ENCODE measurements at places on chromosomes 4 and X.
A peak's percentile ranks its signal among the peaks of the same experiment; 100 is the strongest.

DNA sequence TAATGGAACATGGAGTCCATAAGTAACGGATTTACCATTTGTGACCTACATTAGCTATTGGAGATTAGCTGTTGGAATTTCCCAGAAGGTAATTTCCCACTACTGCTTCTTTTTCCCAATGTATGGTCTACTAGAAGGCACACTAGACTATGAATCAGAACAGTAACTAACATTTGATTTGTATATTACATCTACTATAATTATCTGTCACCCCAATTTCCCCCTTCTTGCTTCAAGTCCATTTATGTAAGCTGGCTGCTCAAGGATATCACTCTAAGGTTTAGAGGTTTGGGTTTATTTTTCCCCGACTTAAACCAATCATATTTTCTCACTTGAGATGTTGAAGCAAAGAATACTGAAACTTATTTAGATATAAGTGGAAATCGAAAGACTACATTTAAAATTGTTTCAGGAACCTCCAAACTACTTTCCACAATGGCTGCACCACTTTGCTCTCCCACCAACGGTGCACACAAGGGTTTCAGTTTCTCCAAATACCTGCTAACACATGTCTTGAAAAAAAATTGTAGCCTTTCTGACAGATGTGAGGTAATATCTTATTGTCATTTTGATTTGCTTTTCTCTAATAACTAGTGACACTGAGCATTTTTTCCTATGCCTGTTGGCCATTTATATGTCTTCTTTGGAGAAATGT is 33.3 kb upstream of the H2AZ1 start:
- DNase-seq = no peak

DNA sequence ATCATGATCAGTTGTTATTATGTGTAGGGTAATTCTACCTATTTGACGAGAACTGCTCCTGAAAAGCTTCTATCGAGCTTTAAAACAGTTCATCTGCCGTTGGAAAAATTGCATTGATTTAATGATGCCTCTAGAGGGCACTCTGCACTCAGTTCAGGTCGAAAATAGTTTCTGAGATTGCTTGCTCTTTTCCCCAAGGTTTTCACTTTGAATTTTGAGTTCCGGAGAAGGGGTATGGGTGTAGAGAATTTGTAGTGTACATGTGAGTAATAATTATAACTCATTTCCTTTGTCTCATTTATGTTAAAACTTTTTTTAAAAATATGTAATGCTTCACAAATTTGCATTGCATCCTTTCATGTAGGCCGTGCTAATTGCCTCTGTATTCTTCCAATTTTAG is 28.4 kb upstream of the TNIP3 start:
- no peak for DNase-seq

- DNase-seq = no peak
These were observed 961.8 kb downstream of the SH3BGRL start for GRCh38 chrX:82163701-82164100.

DNA sequence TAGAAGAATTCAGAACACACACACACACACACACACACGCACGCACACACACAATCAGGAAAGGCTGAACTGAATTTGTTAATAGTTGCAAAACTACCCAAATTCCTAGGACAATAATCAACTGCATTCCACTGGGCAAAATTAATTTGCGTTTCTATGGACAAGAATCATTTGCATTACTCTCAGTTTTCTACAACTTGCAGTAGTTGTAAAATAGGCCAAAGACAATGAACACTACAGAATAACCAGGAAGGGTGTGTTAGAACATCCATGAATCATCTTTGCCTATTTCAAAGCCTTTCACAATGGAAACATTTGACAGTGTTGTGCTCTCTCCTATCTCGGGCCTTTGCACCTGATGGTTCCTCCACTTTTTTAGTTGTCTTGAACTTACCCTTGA is 77.1 kb upstream of the IGFBP7 start:
- DNase-seq = no peak

DNA sequence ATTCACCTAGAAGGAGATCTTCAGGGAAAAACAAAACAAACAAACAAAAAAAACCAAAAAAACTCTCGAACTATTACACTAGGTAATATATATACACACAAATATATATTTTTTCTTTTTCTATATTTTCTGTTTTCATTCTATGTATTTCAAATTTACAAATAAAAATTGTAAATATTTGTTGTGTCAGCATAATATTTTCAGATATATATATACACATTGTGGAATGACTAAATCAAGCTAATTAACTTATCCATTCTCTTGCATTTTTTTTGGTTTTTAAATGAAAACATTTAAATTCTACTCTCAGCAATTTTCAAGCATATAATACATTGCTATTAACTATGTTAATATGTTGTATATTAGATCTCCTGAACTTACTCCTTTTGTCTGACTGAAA is 762.0 kb upstream of the PCDH10 start:
- DNase-seq = no peak

DNA sequence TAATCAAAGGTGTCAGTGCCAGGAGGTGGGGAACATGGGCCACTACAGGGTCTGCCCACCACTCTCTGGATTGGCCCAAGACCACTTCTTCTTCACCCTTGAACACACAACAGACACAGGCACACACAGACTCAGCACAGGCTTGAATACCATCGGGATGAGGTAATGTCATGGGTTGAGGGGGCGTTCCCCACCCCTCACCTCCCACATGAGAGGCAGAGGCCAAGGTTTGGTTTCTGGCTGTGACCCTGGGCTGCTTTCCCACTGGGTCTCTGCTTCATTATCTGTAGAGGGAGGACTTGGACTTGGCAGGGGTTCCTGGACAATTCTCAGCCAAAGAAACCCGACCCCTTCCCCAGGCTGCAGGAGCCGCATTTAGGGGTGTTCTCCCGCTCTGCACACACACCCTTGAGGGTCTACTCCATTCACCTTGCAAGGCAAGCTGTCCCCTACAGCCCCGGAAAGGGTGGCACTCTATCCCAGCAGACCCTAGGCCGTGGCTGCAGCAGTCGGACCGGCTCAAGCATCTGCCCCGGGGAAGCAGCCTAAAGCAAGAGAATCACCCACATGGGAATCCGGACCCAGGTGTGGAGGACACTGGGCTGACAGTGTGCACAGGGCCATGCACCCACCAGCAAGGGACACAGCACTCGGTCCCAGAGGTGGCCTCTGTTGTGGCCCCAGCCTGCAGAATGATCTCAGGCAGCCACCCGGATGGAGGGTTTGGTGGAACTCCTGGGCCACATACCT is 62.4 kb downstream of the TRMT44 start:
- no peak for DNase-seq

- no peak for DNase-seq
These were observed 123.0 kb upstream of the TET2 start for GRCh38 chr4:105023668-105024055.

- DNase-seq = peak; percentile 67
These were observed 45.8 kb upstream of the CLCN4 start for GRCh38 chrX:10110984-10111363.

DNA sequence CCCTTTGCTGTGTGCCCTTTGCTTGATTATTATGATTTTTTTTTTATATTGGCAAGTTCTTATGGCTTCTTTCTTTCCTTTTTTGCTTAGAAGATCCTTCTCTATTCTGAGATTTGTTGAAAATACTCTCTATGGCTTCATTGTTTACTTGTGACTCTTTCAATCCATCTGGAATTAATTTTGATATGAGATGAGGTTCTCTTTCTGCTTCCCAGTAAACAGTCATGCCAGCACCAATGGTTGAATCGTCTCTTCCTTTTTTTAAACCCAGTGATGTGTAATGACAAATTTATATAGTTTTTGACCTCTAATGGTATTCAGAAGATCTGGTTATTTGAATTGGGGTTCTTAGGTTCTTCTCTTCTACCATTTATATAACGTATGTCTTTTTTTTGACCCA is 121.8 kb downstream of the ARHGAP10 start:
- no peak for DNase-seq

GRCh38 chr4:3484057-3484973 is 21.2 kb downstream of the DOK7 start:
- DNase-seq = no peak

DNA sequence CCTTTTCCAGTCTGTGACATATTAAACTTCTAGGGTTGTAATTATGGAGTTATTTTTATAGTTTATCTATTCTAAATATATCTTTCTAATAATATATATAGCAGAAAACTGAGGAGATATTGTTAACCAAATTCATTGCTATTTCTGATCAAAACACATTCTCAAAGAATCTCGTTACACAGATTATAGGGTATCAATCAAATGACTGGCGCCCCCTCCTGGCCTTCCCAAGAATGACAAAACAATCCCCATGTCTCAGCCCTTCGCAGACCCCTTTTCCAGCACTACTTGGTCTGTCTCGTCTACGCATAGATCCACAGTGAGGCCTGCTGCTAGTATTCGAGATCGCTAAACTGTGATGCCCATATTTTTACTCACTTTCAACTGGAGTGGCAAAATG is 209.3 kb downstream of the GPC3 start:
- no peak for DNase-seq

DNA sequence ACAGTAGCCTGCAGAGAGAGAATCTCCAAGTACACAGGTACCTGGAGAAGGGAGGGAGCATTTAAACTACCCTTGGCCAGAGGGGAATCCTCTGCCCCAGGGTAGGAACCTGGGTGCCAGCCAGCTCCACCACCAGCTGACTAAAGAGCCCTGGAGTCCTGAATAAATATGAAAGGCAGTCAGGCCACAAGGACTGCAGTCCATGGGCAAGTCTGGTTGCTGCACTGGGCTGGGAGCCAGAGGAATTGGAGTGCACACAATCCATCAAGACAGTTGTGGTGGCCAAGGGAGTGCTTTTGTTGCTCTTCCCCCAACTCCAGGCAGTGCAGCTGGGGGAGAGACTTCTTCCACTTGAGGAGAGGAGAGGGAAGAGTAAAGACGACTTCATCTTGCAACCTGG is 172.5 kb downstream of the HNRNPD start:
- no peak for DNase-seq

All from stimulated activated CD8-positive, alpha-beta memory T cell treated with anti-CD3 and anti-CD28 coated beads, Interleukin-7, amount 100 ng/mL, for 48 hours (primary cell).